ENCODE measurements at places on chromosomes 4 and X.

DNA sequence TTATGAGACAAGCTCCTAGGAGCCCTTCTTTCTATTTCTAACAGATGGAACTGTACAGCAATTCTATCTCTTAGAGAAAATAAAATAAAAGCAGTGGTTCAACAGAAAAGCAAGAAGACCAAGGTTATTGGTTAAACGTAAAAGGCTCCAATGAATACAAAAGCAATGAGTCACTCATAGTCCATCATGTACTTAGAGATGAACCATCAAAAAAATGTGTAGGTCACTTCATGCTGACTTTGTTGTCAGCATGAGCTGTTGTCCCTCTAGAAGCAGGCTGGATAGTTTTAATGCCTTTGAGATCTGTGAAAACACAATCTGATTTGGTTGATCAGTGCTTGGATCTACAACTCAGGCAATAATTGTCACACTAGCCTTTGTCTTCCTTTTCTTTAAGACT, 378.6 kb upstream of the ANXA10 start:
- DNase-seq: no peak

GRCh38 chr4:26013629-26014028, 99.6 kb downstream of the SMIM20 start:
- DNase-seq: no peak

DNA sequence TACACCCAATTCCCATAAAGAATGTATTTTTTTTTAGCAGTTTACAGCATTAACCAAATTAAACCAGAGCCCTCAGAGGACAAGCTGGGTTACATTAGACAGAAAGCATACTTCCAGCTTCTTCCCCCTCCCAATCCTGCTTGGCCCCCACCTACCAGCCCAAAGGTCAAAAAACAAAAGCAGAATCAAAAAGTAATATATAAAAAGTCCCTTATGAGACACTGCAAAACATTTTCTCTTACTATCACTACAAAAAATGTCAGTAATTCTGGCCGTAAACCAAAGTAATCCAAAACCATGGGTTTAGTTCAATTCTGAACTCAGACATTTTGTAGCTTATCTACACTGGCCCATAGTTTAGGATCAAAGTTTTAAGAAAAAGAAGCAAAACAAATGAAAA, 38.0 kb downstream of the APBB2 start:
- DNase-seq: no peak

GRCh38 chr4:105715692-105716278, 7.2 kb downstream of the GSTCD start:
- peak; percentile 1 for DNase-seq

DNA sequence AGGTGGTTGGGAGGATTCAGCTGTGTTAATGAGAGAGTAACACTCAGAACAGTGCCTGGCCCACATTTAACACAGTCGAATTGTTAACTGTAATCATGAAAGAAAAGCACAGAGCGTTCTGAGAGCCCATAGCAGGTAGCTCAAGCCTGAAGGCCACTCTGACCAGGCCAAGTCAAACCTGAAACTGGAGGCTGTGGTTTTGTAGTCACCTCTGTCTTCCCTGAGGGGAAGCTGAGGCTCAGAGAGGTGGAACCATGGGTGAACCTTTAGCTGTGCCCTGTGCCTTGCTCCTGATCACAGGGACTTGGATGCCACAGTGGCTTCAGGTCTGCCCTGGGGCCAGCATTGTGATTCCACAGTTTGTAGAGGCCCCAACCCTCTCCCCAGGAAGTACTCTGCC, 16.6 kb upstream of the UBA1 start:
- no peak for DNase-seq

DNA sequence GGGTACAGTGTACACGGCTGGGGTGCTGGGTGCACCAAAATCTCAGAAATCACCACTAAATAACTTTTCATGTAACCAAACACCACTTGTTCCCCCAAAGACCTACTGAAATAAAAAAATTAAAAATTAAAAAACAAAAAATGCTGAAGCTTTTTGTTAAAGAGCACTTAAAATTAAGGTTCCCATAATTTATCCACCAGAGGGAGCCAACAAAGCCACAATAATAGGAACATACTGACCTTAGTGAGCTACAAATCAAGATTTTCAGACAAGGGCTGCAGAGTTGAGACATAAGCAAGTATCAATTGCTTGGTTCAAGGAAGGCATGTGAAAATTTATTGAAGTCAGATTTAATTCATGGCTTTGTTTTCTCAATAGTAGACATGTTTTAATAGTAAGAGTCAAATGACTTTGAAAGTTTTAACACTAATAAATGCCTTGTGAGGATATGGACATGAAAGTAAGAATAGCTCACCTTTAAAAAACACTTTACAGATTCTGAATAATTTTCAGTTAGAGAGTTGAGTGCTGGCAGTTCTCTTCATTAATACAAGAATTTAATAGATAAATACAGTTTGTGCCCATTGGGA, 43.0 kb upstream of the SCOC start:
- no peak for DNase-seq

- no peak for DNase-seq
Measured at GRCh38 chrX:22969411-22969810, 30.3 kb upstream of the DDX53 start.

GRCh38 chrX:79409657-79410056, 42.5 kb upstream of the ITM2A start:
- no peak for DNase-seq

GRCh38 chrX:85905851-85906250, 141.5 kb downstream of the CHM start:
- DNase-seq: no peak

DNA sequence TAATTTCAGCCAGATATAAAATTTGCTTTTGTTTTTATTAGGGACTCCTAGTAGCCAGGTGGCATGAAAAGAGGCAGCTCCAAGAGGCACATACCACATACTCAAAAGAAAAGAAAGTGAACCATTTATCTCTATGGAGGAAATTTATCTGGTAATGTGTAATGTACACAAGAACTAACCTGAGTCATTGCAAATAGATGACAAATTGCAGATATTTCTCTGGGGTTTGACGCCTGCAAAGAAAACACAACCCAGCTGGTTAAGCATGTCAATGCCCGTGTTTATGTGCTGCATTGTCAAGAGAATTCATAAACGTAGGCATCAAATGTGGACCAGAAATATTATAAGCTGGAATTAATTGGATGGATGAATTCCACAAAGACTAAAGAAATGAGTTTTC, 46.9 kb upstream of the PHKA2 start:
- no peak for DNase-seq

- no peak for DNase-seq
Measured at GRCh38 chrX:85084770-85085393, 81.2 kb downstream of the APOOL start.

DNA sequence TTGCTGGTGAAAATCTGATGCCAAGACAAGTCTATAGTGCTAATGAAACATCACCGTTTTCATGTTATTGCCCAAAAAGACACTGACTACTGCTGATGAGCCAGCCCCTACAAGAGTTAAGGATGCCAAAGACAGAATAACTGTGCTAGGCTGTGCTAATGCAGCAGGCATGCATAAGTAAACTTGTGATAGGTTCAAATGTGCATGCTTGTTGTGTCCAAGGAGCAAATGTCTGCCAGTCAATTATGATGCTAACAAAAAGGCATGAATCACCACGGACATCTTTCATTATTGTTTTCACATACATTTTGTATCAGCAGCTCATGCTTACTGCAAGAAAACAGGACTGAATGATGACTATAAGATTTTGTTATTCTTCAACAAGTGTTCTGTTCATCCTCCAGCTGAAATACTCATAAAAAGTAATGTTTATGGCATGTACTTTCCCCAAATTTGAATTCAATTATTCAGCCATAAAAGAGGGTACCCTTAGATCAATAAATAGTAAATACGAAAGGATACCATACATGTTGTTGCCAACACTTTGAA, 306.9 kb upstream of the ARSJ start:
- DNase-seq: no peak

All from SHP77 treated with DMSO at 0.1 percent for 48 hours (cell line).